ENCODE measurements at places on chromosomes 6 and 20.

GRCh38 chr20:20992686-20993360 lies 113.3 kb downstream of the LINC00237 start:
- DNase-seq: no peak

GRCh38 chr6:133577851-133578250 lies 311.1 kb upstream of the TCF21 start:
- no peak for DNase-seq

- peak; percentile 79 for DNase-seq
Measured at GRCh38 chr20:12049125-12049524, 131.4 kb downstream of the BTBD3 start.

DNA sequence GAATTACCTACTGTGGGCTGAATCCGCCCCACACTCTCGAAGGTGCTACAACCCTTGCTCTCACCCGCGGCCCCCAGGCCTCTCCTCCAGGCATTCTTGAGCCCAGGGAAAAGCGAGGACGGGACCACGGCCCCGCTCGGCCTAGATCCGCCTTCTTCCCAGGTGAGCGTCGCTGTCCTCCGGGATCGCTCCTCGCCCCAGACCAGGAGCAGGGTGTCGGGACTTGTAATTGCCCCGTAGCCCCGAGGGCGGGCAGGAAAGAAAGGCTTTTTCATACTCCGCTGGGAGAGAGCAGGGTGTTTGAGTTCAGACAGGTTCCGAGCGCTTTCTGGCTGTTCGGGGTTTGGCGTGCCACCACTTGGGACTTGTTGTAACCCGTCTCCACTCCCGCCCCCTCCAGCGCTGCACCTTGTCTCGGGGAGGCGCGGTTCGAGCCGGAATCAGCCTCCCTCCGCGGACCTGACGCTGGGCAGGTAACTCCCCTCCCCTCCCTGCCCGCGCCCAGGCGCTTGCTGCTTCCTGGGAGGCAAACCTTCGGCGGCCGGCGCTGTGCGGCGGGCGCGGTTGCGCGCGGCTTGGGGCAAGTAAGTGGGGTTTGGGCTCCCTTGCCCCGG lies at the start of gene FAM83B:
TSS of gene FAM83B (plus strand) at position 529 of the 614 bp plus-strand sequence. CDS start 23,476 bp downstream, outside the sequence.
- DNase-seq: no peak

- DNase-seq: no peak
Measured at GRCh38 chr20:533526-533925, 10.1 kb downstream of the CSNK2A1 start.

- peak; percentile 83 for DNase-seq
Measured at GRCh38 chr6:160919723-160920440, 71.7 kb upstream of the MAP3K4 start.

GRCh38 chr6:168584249-168584648 lies 143.3 kb downstream of the SMOC2 start:
- no peak for DNase-seq

DNA sequence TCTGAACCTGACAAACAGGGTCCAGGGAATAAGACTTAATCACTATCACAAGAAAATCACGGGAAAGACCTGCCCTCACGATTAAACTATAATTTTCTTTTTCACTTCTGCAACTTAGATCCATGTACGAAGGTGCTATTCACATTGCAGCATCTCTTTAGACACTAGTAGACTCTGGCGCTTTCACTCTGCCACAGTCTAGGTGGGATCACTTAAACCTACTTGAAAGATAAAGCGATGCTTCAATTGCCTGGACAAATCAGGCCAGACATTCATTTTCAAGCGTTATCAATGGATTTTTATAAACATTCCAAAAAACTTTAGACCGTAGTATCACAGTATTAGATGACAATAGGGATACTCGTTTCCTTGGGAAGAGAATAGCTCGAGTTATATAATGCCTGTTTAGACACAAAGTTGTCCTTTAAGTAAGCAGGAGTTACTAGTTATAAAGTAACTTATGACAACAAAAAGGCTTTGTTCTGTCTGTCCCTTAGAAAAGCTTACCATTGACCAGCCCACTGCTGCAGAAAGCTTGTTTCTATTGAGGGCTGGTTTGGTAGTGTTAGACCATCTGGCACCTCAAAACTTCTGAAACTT lies 367.3 kb downstream of the UTRN start:
- no peak for DNase-seq

DNA sequence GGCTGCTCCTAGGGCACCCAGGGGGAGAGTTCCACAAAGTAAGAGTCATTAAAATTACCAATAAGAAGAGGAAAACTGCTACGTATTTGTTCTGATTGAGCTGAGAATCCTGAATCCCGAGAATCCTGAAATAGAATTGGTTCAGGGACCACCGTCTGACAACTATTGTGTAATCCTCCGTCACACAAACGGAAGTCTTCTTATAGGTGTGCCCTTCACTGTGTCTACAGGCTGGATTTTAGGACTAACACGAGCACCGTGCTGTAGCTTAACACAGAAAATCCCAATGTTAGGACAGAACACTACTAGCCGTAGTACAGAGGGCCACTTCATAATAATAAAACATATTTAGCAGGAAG lies 50.6 kb upstream of the RNF182 start:
- no peak for DNase-seq

DNA sequence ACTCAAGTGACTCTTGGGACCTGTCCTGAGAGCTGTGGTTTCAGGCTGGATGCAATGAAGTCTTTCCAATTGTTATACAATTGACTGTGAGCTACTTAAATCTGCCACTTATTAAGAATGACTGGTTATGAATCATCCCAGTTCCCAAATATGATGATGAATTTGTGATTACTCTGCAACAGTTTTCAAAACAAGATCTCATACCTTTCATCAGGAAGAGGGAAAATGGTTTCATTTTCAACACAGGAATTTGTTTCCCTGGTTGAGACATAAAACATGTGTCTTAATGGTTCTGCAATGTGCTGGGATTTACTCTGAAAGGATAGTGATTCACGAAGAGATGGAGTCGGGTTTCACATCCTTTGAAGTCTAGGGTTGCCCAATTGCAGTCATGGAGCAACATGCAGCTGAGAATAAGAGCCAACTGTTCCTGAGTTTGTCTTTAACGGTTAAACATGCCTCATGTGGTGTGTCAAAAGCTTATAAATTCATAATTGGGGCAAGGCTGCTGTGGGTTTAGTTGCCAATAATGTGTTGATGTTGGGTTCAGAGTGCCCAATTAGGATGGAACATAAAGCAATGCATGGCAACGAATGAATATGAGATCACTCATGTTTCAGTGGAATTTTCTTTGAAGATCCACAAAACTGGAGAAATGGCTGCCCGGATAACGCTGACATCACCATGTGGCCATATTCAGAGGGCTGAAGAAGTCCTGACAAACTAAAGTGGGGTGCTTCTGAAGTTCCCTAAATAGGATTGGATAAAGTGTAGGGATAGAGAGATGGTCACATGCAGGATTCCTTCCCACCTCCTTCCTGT lies 41.0 kb downstream of the CYP24A1 start:
- DNase-seq: peak; percentile 98

DNA sequence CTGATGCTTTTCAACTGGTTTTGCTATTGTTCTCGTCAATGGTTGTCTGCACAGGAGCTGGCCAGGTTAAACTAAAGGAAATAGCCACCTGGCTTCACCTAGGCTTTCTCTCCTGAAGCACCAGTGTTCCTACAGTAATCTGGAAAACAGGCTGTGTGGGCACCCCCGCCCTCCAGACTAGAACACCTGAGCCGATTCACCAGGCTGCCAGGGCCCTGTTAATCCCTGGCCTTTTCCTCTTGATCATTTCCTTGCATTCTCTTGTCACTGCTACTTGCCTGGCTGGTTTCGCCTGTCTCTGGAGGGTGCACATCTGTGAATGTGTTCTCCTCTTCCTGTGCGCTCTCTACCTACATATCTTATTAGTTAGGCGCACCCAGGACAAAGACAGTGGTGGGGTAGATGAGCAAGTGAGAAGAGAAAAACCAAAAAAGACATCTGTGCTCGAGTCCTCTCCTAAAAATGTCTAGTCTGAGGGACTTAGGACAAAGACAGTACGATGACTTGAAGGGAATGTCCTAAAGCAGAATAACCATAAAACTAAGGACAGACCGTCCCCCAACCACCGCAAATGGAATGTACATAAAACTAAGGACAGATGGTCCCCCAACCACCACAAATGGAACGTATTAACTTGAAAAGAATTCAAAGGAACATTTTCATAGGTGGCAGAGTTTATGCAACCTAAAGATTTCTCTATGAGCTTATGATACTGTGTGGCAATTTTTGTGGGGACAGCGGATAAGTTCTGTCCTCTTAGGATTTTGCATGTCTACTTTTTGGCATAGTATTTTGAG lies 45.9 kb upstream of the EMILIN3 start:
- no peak for DNase-seq

GRCh38 chr6:138371452-138371711 lies 6.3 kb upstream of the SMIM28 start:
- no peak for DNase-seq

DNA sequence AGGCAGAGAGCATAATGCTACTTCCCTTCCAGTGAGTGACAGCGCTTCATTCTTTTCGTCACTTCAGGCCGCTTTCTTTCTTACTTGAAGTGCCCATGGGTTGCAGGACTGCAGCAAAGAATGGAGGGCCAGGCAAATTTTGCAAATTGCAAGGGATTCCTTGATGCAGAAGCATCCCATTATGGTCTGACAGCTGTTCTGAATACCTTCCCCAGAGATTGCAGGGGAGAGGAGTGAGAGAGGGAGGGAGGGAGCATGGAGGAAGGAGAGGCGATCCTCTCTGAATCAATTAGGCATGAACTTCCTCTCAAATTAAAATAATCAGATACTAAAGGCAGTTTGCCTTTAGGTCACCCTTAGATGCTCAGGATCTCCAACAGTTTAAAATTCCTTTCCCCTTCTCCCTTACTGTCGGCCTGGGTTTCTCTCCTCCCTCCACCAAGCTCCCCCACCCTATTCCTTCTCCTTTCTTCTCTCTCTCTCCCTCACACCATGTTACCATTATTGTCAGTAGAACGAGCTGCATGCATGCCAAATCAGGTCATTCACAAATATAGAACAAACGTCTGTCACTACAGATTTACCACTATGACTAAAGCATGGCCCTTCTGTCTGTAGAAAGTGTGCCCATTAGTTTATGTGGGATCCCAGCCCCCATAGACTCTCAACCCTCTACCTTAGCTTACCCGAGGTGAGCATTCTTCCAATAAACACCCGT lies 289.2 kb downstream of the CD83 start:
- DNase-seq: no peak
